NCI-H2029 (cell line): ENCODE measurements at places on chromosomes 2 and 18.

- DNase-seq, result no peak
Measured at GRCh38 chr2:7242189-7242867, 325.1 kb downstream of the RNF144A start.

DNA sequence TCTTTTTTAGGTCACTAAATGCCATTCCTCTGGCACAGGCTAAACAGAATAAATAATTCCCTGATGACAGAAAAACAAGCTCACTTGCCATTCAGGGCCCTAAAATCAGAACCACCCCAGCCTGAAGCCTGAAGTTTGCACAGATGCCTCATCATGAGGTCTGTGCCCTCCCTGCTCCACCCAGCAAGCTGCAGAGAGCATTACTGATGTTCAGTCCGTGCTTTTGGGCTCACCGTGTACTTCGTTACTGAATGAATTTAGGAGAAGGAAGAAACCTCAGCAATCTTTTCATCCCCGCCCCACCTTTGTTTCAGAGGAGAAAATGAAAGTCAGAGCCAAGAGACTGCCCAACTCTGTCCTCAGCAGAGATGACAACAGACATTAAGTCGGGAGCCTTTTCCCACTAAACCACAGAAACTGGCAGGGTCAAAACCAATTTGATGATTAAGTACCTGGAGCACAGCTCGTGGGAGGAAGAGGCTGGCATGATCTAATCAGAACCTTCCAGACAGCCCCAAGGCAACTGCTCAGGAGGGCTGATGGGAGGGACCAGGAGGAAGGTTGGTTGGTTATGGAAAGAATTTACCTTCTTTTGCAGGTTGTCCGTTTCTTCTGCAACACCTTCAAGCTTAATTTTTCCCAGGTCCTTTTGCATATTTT is 122.7 kb downstream of the LAMA1 start:
- no peak for DNase-seq

GRCh38 chr2:101188683-101189405 is 37.7 kb upstream of the TBC1D8 start:
- DNase-seq, result peak; percentile 2

- no peak for DNase-seq
Measured at GRCh38 chr18:13525381-13526029, 200.9 kb downstream of the FAM210A start.

GRCh38 chr2:207226243-207226642 is 60.5 kb upstream of the KLF7 start:
- DNase-seq, result no peak

DNA sequence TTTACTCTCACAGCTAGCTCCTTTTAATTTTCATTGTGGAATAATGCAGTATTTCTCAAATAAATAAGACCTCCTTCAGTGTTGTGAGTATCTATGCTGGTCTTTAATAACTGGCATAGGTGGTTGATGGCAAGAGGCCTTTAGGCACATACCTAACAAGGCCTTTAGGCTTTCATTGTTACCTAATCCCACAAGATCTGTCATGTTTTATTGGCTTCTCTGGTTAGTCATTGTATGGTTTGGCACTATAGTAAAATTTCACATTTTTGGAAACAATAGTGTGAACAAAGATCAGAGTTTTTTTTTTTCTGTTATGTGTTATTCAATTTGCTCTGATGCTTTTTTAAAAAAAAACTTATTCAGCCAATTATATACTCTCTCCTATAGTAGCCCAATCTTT is 89.8 kb upstream of the NEUROD1 start:
- DNase-seq, result no peak

DNA sequence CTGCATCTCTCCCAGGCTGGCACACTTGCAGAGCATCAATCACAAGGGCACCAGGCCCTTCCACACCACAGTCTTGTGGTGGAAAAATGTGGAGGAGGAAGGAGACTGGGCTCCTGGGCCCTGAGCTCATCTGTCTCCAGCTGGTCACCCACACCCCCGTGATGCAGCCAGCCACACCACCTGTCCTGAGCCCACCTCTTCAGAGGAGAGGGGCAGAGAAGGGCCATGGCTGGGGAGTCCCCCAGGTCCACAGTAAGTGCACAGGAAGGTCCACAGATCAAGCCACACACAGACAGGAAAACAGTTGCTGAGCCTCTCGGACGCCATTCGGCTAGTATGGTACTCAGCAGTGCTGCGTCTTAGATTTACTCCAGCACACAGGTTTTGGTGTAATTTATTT is 203.5 kb upstream of the SALL3 start:
- DNase-seq, result no peak

- DNase-seq, result no peak
Measured at GRCh38 chr18:23033056-23033455, 99.9 kb downstream of the RBBP8 start.

DNA sequence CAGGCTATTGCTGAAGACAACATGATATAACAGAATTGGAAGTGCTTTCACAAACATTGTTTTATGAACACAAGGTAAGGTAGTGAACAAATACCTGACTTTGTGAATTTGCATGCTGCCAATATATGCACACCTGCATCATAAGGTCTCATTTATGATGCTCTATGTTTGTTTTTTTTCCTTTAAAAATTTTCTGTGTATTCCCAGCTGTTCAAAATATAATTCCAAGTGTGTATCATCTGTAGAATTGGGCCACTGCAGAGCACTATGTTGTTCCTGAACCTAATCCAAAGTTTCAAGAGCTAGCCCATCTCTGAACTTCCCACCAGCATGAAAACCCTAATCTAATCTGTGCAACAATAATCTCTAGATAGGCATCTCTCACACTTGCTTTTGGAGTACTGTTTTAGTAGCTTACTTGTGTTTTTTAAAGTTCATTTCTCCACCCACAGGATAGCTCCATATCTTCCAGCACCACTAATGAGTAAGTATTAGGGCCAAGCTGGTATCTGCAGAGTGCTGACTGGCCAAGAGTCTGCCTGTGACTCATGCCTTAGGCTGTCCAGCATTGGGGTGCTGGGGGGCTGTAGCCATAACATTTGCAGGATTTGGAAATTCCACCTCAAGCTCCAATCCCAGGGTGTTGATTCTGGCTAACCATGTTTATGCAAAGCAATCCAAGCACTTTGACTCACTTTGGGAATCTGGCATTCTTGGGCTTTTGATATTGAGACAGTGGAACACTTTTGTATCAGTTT is 208.2 kb upstream of the REV1 start:
- no peak for DNase-seq

DNA sequence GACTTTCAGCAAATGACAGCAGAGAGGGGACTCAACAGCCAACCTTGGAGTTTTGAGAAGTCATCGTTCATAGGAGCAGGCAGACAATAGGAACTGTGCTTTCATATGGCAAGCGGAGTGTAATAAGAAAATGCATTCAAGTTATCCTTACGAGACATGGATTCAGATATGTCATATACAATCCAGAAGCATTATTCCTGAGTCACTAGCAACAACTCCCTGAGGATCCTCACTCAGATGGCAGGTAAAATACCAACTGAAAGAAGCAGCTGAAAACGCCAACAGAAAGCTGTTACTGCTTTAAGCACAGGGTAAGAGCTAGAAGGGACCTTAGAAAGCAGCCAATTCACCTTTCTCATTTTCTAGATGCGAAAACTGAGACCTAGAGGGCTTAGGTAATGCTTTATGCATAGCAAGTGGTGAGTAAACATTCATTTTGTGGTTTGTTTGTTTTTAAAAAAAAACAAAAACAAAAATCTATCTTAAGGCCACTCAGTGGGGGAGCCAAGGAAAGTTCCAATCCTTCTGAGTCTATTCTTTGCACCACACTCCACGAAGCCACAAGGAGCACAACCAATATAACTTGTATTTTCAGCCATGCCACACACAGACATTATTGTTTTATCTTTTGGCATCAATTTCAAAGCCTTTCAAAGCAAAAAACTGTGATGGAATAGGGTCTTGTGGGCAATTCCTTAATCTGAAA is 89.1 kb upstream of the RIOK3 start:
- DNase-seq, result no peak

GRCh38 chr2:33606622-33607021 is 7.5 kb upstream of the FAM98A start:
- no peak for DNase-seq

DNA sequence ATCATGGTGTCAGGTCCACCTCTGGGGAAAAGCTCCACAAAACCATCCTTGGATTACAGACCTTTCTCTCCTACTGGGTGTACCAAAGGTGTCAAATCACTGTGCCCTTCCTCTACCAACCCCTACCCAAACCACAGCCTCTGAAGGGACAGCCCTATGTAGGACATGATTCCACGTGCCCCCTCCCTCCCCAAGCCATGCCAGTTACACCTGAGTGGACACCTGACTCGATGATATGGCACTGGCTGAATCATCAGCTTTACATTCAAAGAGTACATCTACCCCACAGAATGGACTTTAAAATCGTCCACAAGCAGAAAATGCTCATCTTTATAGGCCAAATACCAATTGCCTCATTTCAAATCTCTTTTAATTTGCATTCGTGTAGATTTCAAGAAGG is 26.0 kb downstream of the TRABD2A start:
- DNase-seq, result no peak

- no peak for DNase-seq
Measured at GRCh38 chr2:226583715-226584114, 215.9 kb downstream of the IRS1 start.

DNA sequence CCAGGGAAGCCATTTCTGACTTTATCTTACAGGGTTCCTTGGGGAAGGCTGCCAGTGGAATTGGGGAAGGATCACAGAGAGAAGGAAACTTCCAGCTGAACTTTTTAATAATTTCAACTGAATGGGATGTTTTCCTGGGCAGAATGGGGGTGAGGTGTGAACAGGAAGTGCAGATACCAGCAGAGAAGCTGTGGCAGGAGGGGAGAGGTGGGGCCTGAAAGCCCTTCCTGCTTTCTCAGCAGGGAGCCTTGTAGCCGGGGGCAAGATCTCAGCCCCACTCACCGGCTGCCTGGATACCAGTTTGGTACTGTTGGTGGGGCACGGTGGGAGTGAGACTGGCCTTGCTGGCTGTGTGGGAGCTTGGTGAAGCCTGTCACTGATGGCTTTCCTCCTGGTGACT is 170.5 kb downstream of the ZBTB7C start:
- DNase-seq, result no peak

DNA sequence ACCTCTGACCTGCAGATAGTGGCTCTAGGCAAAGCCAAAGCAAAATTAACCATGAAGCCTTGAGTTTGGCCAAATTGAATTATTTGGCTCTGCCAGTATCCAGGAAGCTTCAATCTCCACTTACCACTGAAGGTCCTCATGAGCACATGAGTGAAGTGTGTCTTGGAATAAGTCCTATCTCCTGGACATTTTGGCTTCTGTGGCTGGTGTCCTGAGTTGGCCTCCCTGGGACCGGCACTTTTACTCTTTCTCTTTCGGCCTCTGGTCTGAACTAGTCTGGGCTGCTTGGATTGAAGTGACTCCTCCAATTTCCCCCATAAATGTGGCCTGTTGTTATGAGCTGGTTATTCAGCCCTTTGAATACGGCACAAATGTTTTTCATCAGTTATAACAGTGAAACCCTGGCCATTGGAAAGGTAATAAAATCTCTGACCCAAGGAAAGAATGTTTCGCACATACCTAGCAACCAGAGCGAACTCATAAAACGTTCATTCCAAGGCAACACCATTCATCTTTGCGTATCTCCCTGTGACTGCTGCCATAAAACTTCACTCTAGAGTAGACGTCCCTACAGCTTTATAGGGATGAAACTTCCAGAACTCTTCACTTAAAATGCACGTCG is 216.4 kb downstream of the LPIN1 start:
- no peak for DNase-seq

- DNase-seq, result no peak
Measured at GRCh38 chr18:45255197-45255890, 359.9 kb upstream of the SLC14A2 start.

DNA sequence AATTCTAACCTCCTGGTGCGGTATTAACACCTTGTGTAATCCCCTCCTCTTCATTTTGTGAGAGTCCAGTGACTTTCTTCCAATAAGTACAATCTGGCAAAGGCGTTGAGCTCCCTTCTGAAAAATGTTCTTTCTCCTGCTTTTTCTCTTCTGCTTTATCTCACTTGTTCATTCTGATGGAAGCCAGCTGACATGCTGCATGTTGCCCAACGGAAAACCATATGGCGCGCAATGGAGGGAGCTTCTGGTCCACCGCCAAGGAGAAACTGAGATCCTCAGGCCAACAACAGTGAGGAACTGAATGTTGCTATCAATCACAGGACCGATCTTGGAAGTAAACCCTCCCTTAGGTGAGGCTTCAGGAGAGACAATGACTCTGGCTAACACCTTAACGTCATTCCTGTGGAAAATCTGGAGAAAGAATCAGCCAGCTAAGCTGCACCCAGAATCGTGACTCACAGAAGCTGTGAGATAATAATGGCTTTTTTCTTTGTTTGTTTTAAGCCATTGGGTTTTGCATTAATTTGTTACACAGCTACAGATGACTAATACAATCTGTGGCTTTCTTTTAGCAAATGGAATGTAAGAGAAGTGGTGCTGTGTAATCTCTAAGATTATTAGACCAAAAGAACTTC is 1323.9 kb upstream of the DDX18 start:
- no peak for DNase-seq

GRCh38 chr2:41621563-41621962 is 426.3 kb upstream of the PKDCC start:
- no peak for DNase-seq

DNA sequence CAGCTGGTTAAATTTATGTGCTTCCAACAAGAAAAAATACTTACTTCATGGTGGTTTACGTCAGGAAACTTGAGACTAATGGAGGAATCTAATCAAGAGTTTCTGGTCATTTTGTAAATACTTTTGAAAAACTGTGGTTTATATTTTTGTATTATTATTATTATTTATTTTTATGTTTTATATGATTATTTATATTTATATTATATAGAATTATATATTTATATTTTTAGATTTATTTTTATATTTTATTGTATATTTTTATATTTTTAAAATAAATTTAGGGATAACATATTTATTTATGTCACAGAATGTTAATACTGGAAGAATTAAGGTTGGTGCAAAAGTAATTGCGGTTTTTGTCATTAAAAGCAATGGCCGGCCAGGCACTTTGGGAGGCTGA is 474.5 kb upstream of the DDX18 start:
- no peak for DNase-seq

DNA sequence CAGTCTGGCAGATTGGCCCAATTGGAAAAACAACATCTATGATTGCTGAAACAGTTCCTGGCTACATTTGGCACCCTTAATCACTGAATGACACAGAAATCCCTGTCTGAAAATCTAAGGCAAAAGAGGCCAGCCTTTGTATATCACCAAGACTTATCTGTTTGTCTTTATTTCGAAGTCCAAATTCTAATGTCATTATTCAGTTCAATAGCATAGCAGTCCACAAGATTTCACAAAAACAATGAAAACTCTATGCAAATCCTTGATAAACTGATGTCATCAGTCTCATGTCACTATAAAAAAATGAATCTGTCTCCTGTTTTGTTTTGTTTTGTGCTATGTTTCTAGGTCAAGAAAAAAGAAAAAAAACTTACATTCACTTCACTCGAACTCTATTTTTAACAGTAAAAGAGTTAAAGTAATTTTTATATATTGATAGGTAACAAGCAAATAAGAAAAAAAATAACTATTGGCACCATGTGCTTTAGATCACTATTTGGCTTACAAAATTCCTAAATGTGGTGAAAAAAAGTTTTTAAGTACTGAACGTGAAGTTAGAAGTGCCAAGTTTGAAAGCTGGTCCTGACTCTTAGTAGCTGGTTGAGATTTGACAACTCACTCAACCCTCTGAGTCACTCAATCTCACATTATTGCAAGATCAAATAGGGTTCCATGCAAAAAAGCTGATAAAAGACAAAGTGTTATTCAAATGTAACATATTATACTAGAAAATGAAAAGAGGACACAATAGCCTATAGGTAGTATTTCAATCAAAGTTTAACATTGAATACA is 359.3 kb downstream of the IRS1 start:
- no peak for DNase-seq

- DNase-seq, result no peak
Measured at GRCh38 chr2:139825726-139826125, 1045.5 kb upstream of the NXPH2 start.

GRCh38 chr2:2747797-2748301 is 416.8 kb upstream of the MYT1L start:
- DNase-seq, result peak; percentile 48
